ENCODE measurements at places on chromosomes 7 and 10.

DNA sequence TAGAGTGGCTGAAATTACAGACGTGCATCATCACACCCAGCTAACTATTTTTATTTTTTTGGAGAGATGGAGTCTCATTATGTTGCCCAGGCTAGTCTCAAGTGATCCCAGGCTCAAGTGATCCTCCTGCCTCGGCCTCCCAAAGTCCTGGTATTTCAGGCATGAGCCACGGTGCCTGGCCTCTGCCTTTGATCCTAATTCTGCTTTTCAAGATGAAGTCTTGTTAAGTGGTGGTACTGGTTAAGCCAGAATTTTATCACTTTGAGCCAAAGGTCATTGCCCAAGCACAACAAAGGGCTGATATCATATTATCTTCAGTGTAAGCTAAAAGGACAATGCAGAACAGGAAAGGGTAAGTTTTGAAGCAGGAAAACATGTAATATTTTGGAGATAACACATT lies 64.2 kb downstream of the MYOF start:
- no peak for DNase-seq

GRCh38 chr7:79272938-79273337 lies 180.5 kb downstream of the MAGI2 start:
- no peak for DNase-seq

DNA sequence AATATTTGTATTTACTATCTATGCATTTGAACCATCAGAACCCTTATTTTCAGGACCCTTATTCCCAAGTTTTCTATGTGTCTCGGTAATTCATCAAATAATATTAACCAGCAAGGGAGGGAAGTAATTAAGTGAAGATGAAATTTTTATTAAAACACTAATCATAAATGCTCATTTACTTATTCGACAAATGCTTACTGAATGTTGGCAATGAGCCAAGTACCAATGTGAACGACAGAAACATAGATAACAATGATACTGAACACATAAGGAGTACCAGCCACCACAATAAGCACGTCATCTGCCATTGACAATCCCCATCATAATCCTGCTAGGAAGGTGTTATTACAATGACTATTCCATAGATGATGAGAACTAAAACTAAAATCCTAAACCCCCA lies 45.5 kb downstream of the GRM8 start:
- DNase-seq: peak; percentile 31

DNA sequence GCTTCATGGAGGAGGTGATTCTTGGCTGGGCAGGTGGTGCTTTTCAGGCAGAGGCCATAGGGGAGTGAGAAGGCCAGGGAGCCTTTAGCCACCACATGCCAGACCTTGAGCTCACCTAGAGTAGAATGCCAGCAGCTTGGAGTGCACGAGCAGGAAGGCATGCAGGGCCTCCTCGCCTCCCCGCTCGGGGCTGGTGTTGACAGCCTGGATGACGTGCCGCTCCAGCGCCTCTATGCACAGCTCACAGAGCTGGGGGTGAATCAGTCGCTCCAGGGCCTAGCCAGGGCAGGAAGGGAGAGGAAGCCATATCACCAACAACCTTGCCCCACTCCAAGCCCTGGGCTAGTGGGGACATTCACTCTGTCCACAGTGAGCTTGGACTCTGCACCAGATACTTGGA lies 15.7 kb downstream of the HPS1 start:
- no peak for DNase-seq

DNA sequence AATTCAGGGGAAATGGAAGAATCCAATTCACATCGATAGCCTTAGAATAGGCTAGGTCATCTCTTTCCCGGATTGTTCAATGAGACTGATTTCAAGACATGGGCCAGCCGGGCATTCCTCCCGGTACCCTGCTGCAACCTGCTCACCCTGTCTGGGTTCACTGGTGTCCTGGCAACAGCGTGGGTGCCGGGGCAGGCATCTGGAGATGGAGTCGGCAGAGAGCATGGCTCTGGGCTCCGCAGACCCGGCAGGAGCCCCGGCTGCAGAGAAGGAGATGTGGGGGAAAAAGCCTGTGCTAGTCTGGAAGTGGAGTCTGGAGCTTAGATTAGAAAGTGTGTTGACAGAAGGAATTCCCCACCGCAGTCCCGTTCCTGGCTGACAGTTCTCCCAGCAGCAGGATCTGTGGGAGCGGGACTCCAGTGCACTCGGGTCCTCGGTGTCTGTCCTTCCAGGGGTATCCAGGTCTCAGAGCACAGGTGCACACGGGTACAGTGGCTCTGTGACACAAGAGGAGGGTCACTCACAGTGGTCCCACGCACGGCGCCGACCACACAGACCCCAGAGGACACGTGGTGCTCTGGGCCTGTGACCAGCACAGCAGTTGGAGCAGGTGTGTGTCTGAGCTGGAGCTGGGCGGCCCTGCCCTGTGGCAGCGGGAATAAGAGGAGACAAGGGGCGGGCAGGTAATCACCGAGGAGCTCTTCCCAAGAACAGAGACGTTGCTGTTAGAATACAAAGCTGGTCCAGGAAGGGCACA lies 65.7 kb upstream of the PITRM1 start:
- no peak for DNase-seq

DNA sequence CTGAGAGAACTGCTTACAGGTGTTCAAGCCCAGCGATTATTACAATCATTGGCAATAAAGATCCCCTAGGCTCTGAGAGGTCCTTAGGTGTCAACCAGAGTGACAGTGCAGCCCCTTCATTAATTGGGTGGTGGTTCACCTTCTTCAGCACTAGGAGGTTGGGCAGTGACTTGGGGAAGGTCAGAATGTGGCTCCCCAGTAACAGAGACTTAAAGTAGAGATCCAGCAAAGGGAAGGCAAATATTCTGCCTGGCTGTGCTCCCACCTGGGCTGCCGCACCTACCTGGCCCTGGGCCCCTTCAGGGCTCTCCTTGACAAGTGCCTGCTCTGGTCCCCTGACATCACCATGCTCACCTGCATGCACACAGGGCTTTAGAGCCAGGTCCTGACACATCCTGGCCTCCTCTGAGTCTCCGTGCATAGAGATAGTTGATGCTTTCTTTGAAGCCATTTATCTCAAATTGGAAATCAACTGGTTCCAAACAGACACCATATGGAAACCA lies 1.9 kb downstream of the CLRN3 start:
- no peak for DNase-seq

DNA sequence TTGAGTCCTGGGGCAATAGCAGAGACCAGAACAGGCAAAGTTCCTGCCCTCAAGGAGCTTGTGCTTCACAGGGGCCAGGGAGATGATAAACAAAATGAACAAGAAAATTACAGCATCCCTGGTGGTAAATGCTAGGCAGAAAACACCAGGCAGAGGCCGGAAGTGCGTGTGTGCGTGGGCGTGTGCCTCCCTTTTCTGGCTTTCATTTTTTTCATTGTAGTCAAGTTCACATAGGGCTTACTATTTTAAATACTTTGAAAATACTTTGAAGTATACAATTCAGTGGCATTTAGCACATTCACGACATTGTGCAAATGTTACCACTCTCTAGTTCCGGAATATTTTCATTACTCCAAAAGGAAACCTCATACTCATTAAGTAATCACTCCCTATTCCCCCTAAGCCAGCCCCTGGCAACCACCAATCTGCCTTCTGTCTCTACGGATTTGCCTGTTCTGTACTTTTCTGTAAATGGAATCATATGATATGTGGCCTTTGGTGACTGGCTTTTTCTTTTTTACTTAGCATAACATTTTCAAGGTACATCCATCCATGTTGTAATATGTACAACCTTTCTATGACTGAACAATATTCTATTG lies 88.1 kb upstream of the PDCD4 start:
- DNase-seq: no peak

- DNase-seq: no peak
Observed at GRCh38 chr10:81847675-81848074, 27.3 kb upstream of the NRG3 start.

DNA sequence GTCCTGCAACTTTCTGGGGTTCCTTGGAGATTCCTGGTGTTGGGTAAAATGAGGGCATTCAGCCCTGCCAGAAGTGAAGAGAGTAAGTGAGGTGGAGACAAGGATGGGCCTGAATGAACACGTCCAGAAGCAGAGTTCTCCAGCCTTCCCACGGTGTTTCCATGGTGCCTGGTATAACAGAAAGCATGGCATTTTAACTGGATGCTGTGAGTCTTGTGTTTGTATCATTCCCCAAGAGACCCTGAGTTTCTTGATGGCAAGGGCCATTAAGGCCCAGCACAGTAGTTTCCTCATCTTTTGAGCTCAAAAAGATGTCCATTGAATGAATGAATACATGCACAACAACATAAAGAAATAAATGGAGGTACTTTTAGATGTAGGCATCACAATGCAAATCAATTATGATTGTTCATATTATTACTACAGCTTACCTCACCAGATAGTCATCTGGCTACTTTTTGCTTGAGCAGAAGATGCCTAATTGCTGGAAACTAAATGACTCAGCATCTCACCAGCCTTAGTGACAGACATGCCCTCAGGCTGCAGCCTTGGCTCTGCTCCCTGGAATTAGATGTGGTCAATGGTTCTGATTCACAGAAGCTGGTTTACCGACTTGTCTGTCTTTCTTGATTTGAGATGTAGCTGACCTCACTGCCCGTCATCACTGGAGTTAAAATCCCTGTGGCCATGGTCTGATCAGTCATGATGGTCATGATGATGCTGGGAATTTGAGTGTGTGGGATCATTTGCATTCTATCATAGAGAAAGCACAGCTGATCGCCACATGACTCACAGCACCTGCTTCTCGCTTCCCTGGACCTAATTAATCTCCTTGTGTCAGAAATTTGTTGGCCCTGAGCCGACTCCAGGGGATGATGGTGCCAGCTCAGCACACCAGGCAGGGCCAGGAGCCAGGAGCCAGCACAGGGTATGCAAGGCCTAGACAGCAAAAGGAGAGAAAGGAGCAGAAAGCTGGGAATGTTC lies 83.9 kb downstream of the CXCL12 start:
- no peak for DNase-seq

DNA sequence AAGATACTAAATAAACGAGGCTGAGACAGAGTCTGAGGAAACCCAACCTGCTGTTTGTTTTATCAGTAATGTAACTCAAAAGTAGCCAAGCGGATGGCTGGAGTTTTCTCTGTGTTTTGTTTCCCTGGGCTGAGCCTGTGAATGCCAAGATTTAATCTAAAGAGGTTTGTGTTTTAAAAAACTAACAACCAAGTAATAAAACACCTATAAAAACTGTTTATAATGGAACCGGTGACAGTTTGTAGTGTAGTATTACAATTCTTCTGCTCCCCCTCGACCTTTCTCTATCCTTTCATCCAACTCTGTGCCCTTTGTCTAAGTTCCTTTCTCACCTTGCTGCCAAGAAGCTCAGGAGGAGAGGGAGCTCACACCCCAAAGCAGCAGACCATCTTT lies 2.6 kb upstream of the KAT6B start:
- no peak for DNase-seq

DNA sequence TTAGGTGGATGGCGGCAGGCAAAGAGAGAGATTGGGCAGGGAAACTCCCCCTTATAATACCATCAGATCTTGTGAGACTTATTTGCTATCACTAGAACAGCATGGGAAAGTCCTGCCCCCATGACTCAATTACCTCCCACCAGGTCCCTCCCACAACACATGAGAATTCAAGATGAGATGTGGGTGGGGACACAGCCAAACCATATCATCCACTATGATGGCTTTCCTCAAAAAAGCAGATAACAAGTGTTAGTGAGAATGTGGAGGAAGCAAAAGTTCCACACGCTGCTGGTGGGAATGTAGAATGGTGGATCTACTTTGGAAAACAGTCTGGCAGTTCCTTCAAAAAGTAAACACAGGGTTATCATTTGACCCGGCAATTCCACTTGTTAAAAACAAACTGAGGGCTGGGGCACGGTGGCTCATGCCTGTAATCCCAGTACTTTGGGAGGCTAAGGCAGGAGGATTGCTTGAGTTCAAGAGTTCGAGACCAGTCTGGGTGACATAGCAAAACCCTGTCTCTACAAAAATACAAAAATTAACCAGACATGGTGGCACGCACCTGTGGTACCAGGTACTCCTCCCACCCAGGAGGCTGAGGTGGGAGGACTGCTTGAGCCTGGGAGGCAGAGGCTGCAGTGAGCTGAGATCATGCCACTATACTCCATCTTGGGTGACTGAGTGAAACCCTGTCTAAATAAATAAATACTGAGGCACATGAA lies 161.4 kb upstream of the EEPD1 start:
- DNase-seq: no peak

- peak; percentile 57 for DNase-seq
Observed at GRCh38 chr7:33716581-33717477, 188.5 kb upstream of the BMPER start.

GRCh38 chr7:30028749-30029635 lies 780 bp downstream of the PLEKHA8 start:
- peak; percentile 69 for DNase-seq

DNA sequence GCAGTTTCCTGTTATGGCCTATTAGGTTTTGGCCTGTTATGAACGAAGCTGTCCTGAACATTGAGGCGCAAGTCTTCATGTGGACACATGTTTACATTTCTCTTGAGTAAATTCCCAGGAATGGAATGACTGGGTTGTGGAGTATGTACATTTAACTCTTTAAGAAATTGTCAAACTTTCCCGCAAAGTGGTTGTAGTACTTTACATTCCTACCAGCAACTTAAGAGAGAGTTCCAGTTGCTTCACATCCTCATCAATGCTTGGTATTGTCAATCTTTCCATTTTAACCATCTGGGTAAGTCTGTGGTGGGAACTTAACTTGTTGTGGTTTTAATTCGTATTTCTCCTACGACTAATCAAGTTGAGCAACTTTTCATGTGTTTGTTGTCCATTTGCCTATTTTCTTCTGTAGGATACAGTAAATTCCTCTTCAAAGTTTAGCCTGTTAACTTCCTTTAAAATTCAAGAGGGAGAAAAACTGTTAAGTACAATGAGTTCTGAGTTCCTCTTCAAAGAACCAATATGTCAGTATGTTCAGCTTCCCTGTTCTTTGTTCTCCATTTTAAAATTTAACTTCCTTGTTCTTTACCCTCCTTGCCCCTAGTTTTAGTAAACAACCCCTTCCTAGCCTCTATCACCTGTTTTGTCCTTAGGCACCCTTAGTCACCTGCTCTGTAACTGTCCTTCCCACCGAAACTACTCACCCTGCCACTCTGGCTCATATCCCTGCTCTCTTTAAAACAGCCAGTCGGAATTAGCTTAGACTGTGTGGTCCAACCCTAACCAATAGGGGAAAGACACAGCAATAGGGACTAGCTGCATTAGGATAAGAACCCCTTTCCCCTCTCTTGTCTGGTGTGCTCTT lies 74.0 kb downstream of the FAM241B start:
- DNase-seq: no peak

GRCh38 chr7:778968-779451 lies 51.9 kb upstream of the PRKAR1B start:
- no peak for DNase-seq
